ENCODE measurements at places on chromosomes 5 and 9.

DNA sequence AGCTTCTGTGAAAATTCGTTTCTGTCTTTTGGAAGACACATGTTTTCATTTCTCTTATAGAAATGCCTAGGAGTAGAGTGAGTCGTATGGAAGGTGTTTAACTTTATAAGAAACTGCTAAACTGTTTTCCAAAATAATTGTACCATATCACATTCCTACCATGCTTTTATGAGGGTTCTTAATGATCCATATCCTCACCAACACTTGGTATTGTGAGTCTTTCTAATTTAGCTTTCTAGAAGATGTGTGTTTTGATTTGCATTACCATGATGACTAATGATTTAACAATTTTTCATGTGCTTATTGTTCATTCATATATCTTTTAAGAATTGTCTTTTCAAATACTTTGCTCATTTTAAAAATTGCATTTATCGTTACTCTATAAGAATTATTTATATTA is 223.6 kb downstream of the COMMD10 start:
- DNase-seq, result no peak

- no peak for DNase-seq
Measured at GRCh38 chr9:759983-760736, 81.3 kb upstream of the DMRT1 start.

- no peak for DNase-seq
Measured at GRCh38 chr5:62969409-62970120, 390.9 kb downstream of the LRRC70 start.

GRCh38 chr5:72451741-72452505 is 55.3 kb downstream of the ZNF366 start:
- no peak for DNase-seq

DNA sequence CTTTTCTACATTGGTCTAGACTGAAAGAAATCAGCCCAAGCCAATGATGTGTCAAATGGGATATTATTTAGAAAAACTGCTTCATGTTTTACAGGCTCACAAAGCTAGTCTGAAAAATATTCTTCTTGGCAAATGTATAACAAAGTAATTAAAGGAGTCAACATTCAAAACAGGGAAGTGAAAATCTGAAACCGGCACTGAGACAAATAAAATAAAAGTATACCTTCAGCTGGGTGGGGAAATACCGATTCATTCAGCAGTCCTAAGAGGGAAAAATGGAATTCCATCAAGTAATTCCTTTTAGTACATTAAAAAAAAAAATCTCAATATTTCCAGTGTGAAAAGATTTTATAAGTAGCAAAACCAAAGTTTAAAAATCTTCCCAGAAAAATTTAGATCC is 259.6 kb upstream of the SLC24A2 start:
- no peak for DNase-seq

DNA sequence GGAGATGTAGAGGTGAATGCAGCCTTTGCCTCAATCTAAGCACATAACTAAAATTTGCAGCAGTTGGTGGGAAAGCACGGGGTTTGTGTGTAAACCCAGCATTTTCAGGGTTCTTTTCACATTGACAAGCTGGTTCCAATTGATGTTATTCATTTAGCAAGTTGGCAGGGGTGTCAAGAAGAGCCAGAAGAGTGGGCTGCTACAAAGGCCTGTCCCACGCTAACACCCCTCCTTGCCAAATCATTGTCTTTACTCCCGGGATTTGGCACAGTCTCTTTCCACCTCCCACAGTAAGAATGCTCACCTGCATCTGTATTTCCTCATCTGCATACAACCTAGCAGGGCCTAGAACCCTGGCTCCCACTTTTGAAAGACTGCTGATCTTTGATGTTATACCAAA is 11.8 kb downstream of the RGMB start:
- DNase-seq, result no peak

- DNase-seq, result peak; percentile 69
Measured at GRCh38 chr5:54643685-54644106, 126.1 kb downstream of the SNX18 start.

DNA sequence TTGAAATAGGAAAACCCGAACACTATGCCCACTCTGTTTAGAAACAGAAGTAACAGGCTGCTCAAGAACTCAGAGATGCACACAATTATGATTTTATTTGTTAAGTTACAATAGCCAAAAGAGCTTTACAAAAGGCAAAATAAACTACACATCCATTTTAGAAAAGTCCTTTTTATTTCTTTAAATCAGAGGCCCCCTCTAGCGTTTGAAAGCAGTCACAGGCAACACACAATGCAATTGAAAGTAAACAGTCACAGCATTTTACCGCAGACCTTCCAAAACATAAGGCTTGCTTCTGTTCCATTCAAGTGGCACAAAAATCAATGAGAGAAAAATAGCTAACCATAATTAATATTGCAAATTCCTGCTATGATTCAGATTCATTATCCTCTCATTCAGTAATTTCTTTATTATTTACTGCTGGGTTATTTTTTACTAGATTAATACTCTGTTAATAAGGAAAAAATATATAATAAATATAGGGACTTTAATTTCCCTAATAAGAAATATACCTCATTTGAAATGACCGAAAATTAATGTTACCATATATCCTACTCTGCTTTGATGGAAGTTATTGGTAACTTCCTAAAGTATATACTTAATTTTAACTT is 78.3 kb downstream of the CEP120 start:
- no peak for DNase-seq

DNA sequence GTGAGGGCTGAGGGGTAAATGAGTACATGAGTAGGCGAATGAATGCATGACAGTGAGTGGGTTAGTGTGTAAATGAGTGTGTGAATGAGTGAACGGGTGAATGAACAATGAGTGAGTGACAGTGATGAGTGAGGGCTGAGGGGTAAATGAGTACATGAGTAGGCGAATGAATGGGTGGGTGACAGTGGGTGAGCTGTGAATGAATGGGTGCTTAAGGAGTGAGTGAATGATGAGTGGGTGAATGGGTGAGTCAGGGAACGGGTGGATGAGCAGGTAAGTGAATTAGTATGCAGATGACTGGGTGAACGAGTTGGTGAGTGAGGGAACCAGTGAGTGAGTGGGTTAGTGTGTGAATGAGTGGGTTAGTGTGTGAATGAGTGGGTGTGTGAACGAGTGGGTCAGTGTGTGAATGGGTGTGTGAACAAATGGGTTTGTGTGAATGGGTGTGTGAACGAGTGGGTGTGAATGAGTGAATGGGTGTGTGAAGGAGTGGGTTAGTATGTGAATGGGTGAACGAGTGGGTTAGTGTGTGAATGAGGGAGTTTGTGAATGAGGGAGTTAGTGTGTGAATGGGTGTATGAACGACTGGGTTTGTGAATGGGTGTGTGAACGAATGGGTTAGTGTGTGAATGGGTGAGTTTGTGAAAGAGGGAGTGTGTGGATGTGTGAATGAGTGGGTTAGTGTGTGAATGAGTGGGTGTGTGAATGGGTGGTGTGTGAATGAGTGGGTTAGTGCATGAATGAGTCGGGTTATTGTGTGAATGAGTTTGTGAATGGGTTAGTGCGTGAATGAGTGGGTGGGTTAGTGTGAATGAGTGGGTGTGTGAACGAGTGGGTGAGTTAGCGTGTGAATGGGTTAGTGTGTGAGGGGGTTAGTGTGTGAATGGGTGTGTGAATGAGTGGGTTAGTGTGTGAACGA is 32.9 kb downstream of the NKD2 start:
- no peak for DNase-seq

DNA sequence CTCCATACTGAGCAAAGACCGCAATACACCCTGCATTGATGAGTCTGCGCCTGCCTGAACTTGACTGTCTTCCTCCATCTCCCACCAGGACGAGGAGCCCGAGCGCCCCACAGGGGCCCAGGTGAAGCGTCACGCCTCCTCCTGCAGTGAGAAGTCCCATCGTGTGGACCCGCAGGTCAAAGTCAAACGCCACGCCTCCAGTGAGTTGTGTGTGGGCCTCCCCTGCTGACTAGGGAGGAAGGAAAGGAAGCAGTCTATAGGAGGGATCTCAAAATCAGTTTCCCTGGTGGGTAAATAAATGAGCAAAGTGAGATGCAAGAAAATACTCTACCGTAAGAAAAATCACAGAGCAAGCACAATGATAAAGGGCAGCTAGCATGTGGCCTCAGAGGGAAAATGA is 22.8 kb upstream of the GRPEL2 start:
- DNase-seq, result no peak

GRCh38 chr5:107295914-107296313 is 374.8 kb downstream of the EFNA5 start:
- DNase-seq, result no peak

DNA sequence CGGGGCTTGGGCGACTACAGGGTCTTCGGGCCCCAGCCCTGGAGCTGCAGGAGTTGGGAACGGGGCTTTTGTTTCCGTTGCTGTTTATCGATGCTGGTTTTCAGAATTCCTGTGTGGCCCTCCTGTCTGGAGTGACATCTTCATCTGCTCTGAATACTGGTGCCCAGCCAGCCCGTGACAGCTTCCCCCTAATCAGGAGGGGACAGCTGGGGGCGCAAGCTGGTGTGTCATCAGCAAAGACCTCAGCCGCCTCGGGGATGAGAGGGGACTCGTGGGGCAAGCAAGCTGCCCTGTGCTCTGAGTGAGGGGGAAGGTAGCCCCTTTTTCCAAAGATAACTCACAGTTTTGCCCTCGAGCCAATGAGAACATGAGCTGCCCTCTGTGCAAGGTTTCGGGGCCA is 110.7 kb downstream of the RXRA start:
- DNase-seq, result no peak

DNA sequence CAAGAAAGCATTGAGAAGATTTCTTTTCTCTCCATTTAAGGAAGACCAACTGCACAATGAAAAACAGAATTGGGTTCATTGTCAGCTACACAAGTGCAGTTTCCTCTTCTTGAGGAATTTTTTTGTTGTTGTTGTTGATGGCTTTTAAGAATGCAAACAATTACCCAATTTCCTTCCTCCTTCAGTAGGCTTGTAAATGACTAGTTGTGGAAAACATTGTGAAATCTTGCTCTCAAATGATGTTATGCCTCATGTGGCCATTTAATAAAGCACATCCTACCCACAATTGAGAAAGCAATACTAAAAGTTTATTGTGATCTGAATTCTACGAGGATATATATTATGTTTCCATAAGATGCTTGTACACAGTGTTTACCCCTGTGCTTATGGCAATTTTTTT is 171.6 kb downstream of the FAM174A start:
- DNase-seq, result peak; percentile 94

GRCh38 chr5:95526871-95527270 is 27.9 kb downstream of the SKIC3 start:
- no peak for DNase-seq

DNA sequence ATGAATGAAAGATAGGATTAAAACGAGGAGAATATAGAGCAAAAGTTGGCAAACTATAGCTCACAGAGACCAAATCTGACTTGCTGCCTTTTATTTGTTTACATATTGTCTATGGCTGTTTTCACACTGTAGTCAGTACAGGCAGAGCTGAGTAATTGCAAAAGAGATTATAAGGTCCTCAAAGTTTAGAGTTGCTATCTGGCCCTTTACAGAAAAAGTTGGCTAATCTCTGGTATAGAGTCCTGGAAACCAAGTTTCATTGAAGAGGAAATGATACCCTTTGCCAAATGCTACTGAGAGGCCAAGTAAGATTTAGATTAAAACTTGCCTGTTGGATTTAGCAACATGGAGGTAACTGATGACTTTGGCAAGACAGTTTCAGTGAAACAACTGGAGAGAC is 36.0 kb downstream of the LYRM7 start:
- DNase-seq, result no peak

DNA sequence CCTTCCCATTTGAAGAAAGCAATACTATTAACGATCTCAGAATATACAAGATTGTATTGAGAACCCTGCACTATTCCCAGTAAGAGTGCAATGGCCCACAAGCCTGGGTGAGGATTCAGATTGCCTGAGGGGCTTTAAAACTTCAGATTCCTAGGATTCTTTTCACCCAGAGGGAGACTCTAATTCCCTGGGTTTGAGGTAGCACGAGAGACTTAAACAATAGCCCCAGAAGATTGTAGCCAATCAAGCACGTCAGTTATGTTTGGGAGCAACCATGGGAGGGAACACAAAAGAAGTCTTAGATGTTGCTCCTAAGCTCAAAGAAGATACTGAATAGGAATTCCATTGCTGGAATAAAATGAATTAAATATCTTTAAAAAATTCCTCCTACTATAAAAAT is 17.9 kb downstream of the MRPS27 start:
- DNase-seq, result no peak

DNA sequence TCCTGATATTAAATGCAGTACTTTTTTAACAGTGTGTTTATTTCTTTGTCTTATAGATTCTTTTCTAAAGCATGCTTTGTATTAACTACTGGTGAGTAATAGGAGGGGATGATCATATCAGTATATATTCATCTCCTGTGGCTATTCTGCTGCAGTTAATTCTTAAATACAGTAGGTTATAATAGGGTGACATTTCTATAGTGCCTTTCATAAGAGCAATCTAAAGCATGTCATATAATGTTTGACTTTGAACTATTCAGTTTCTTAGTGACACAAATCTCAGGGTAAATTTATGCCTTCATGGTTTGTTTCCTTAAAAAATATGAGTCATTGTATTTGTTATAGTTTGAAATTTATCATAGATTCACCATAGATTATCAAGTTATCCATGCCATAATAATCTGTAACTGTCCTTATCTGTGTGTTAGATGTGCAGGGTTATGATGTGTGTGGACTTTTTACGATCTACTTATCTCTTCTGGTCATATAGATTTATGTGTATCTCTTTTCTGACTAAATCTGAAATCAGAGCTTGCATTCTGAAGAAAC is 1019.5 kb downstream of the NR2F1-AS1 start:
- DNase-seq, result no peak

- DNase-seq, result peak; percentile 67
Measured at GRCh38 chr9:137114613-137115393, at the start of gene DPP7. DPP7 (minus strand) TSS chr9:137114733; CDS start chr9:137114713, 20 bp downstream.

- no peak for DNase-seq
Measured at GRCh38 chr9:7246917-7247522, 489.2 kb downstream of the KDM4C start.

- DNase-seq, result no peak
Measured at GRCh38 chr5:174082286-174082685, 36.8 kb downstream of the NSG2 start.

DNA sequence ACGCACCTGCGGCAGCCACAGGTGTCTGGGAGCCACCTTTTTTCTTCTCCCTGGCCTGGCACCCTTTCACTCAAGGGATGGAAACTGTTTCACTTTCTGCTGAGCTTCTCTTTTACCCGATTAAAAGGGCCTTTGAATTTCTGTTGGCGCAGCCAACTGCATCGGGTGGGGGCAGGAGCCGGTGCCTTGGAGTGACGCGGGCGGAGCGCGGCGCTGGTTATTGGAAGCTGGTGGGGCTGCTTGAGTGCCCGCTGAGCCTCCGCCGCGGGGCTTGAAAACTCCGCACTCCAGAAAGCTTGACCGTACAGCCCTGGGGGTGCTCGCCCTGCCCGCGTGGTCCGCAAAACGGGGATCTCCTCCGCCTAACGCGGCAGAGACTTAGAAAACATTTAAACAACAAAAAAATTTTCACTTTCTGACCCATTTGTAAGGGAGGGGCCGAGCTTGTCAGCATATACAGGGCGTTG is 52.0 kb upstream of the TJP2 start:
- peak; percentile 36 for DNase-seq
